Upper lobe of left lung (tissue), 6 donors: ENCODE measurements at places on chromosomes 6 and 20. TPM values are rescaled to one million over a fixed set of nuclear protein-coding genes. Genes with fewer than 3 reads are reported as not detected.

GRCh38 chr6:71387179-71387578, 98.6 kb downstream of the OGFRL1 start:
- H3K4me1 ChIP-seq = peaks cover 49% of the 10 kb centered on the region
- peak overlapping the region; percentile 13 for H3K27ac ChIP-seq
- no peak for DNase-seq
- no peaks in the 10 kb centered on the region for H3K27me3 ChIP-seq
- H3K4me3 ChIP-seq = no peak overlapping the region

ENPP5 gene
- 6.6 TPM for total RNA-seq

GRCh38 chr20:51326201-51326819, 216.2 kb downstream of the NFATC2 start:
- no peak overlapping the region for H3K27ac ChIP-seq
- no peaks in the 10 kb centered on the region for H3K4me1 ChIP-seq
- no peaks in the 10 kb centered on the region for H3K27me3 ChIP-seq
- no peak overlapping the region for H3K4me3 ChIP-seq
- H3K36me3 ChIP-seq = no peaks in the 10 kb centered on the region

HDGFL1 gene
- total RNA-seq = not detected

DNA sequence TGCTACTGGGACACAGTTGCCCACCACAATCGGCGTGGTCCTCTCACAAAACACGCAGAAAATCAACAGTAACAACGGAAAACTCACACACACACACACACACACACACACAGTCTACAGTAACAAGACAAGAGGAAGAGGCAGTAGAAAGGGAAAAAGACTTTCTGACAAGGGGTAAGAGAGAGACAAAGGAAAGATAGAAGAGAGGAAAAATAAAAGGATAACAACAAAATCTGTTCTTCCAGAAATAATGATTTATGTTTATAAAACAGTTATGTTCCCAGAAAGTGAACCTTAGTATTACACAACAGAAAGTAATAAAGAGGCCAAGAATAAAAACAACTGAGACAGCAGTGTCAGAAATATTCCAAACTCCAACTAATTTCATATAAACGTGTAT, 2.9 kb downstream of the RANBP9 start:
- peak overlapping the region; percentile 93 for H3K4me3 ChIP-seq
- no peak for DNase-seq
- peaks cover 37% of the 10 kb centered on the region for H3K4me1 ChIP-seq
- H3K36me3 ChIP-seq = no peaks in the 10 kb centered on the region
- peak overlapping the region; percentile 91 for H3K27ac ChIP-seq
- H3K27me3 ChIP-seq = no peaks in the 10 kb centered on the region

DNA sequence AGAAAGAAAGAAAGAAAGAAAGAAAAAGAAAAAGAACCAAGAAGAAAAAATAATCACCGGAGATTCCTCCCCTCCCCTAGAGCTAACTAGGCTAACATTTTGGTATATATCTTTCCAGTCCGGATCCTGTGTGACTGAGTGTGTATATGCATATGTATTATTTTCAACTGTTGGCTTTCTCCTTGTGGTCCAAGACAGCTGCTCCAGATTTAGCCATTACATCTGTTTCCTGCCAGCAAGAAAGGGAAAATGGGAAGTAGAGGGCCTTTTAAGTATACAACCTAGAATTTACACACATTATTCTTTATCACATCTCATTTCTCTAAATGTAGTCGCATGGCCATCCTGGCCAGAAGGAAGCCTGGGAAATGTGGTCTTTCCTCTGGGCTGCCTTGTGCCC, 15.2 kb downstream of the SLC52A3 start:
- H3K27me3 ChIP-seq = no peaks in the 10 kb centered on the region
- no peaks in the 10 kb centered on the region for H3K4me1 ChIP-seq
- H3K36me3 ChIP-seq = no peaks in the 10 kb centered on the region
- no peak overlapping the region for H3K4me3 ChIP-seq
- DNase-seq = no peak
- no peak overlapping the region for H3K27ac ChIP-seq

DNA sequence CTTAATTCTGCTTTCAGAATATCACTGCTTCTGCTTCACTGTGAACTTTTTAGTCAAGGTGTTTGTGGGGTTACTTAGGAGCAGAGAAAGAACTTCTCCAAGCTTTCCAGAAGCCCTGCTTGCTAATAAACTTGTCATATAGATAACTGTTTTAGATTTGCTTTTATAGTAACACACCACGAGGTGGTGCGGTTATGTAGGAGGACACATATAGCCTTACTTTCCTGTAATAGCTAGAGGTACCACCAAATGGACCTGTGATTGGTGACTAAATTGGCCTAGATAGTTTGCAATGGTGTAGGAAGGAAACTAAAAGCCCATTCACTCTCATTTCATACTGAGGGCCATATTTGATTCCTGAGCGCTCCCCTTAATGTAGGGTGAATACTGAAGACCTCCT, 52.3 kb upstream of the BCLAF1 start:
- peaks cover 3% of the 10 kb centered on the region for H3K4me1 ChIP-seq
- no peaks in the 10 kb centered on the region for H3K27me3 ChIP-seq
- peaks cover 5% of the 10 kb centered on the region for H3K36me3 ChIP-seq
- no peak for DNase-seq
- no peak overlapping the region for H3K27ac ChIP-seq

GRCh38 chr6:104428184-104428583, 431.5 kb downstream of the HACE1 start:
- H3K36me3 ChIP-seq = no peaks in the 10 kb centered on the region
- H3K27ac ChIP-seq = no peak overlapping the region
- no peak overlapping the region for H3K4me3 ChIP-seq
- no peak for DNase-seq
- no peaks in the 10 kb centered on the region for H3K4me1 ChIP-seq

- H3K4me3 ChIP-seq = no peak overlapping the region
- no peak overlapping the region for H3K27ac ChIP-seq
- DNase-seq = no peak
- no peaks in the 10 kb centered on the region for H3K27me3 ChIP-seq
These were observed 119.0 kb downstream of the EYA2 start for GRCh38 chr20:47013606-47014005.
